Vagina (tissue), 2 donors: ENCODE measurements at places on chromosomes 2 and 18. TPM values are rescaled to one million over a fixed set of nuclear protein-coding genes. Genes with fewer than 3 reads are reported as not detected.

DNA sequence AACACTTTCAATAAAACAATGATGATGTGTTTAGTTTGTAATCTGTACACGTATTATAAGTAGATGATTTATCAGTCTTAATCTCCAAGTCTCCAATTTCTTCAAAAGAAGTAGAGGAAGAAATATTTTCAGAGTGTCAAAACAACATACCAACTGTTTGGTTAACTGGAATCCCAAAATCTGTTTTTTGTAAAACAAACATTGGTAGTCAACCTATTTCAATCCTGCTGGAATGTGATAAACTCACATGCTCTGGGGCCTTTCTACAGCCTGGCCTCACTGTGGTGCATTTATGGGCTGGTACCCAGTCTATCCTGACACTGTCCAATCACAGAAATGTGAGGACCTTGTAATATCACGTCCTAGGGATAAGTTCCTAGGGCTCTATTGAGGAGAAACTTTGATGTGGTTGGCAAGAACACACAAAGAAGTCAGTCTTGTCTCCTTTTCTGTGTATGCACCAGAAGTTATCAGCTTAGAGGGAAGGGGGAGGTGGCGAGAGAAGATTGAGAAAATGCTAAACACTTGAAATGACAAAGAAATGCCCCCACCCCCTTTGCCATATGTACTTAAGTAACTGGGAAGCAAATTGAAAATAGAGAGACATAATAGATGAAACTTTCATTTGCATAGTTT lies 47.2 kb downstream of the PRKRA start:
- DNase-seq: no peak
- no peak overlapping the region for H3K4me3 ChIP-seq
- H3K27me3 ChIP-seq: no peaks in the 10 kb centered on the region
- no peaks in the 10 kb centered on the region for H3K36me3 ChIP-seq

- H3K4me3 ChIP-seq: no peak overlapping the region
- H3K27ac ChIP-seq: no peak overlapping the region
- no peaks in the 10 kb centered on the region for H3K4me1 ChIP-seq
- DNase-seq: no peak
- H3K36me3 ChIP-seq: no peaks in the 10 kb centered on the region
Measured at GRCh38 chr18:52343138-52343537, 3.1 kb downstream of the DCC start.

DNA sequence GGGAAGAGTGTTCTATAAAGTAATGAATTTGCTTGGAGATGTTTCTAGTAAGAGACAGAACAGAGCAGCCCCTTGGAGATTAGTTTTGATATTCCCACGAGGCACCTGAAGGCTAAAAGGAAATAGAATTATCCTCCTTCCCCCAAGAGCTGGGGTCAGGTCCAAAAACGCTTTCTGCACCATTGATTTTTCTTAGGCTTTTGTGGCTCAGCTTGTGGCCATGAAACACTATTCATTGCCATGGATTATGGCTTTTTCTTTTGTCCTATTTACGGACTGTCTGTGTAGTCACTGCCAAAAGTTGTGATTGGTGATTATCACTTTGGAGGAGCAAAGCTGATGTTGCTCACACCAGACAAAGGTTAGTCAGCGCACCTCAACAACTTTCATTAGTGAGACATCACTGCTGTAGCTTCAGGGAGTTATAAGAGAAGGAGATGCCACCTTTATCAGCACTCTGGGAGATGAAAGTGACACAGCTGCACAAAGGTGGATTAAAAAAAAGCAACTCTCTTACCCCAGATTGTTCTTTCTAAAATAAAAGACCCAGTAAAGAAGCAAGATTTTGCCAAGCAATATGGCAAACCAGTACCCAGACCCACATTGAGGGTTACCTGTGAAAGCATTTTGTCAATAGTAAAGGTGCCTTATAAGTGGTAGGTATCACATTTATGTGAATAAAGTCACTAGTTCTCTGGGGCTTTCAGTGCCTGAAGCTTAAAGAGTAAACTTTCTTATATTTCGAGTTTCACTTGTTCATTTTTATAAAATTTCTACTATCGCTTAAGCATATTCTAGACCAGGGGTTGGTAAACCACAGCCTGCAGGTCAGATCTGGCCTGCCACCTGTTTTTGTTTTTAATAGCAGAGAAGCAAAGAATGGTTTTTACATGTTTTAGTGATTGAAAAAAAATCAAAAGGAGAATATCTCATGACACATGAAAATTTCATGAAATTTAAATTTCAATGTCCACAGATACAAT lies 10.6 kb downstream of the CXCR4 start:
- no peak overlapping the region for H3K27ac ChIP-seq
- DNase-seq: no peak
- no peaks in the 10 kb centered on the region for H3K4me1 ChIP-seq
- H3K27me3 ChIP-seq: no peaks in the 10 kb centered on the region

GRCh38 chr2:236971131-236971821 lies 114.4 kb upstream of the COPS8 start:
- no peaks in the 10 kb centered on the region for H3K36me3 ChIP-seq
- H3K4me1 ChIP-seq: peaks cover 24% of the 10 kb centered on the region
- no peak for DNase-seq
- H3K27ac ChIP-seq: peak overlapping the region; percentile 46
- H3K4me3 ChIP-seq: no peak overlapping the region

GRCh38 chr2:79129804-79130203 lies 9.5 kb downstream of the REG1A start:
- H3K27ac ChIP-seq: no peak overlapping the region
- no peak overlapping the region for H3K4me3 ChIP-seq
- H3K36me3 ChIP-seq: no peaks in the 10 kb centered on the region
- DNase-seq: no peak

- H3K27ac ChIP-seq: no peak overlapping the region
- no peaks in the 10 kb centered on the region for H3K36me3 ChIP-seq
- H3K4me1 ChIP-seq: no peaks in the 10 kb centered on the region
- DNase-seq: no peak
Measured at GRCh38 chr2:204135752-204136151, 199.2 kb downstream of the ICOS start.

GRCh38 chr2:15263976-15264685 lies 297.0 kb downstream of the NBAS start:
- H3K27ac ChIP-seq: no peak overlapping the region
- H3K4me1 ChIP-seq: no peaks in the 10 kb centered on the region
- no peaks in the 10 kb centered on the region for H3K36me3 ChIP-seq
- H3K27me3 ChIP-seq: no peaks in the 10 kb centered on the region

DNA sequence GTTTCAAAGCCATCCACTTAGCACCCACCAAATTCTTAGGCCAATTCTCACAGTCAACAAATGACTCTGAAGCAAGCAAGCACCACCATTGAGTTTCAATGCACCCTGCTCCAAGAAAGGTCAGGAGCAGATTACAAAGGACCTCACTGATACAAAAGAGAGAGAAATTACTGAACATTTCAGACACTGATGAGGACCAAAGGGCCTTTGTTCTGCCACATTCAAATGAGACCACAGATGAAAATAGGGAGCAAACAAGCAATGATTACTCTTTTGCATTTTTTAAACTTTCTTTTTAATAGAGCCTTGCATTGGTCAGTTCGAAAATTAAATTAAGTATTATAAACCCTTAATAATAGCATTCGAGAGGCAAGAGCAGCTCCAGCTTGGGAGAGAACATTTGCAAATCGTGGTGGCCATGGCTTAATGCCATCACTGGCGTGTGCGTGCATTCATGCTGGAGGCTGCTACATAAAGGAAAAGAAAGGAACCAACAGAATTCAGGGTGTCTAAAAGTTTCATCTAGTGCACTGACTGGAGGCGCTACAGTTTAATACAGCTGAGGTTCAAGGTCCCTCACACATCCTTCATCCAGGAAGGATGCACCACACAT lies 87.5 kb downstream of the KLF7 start:
- H3K27ac ChIP-seq: no peak overlapping the region
- H3K27me3 ChIP-seq: no peaks in the 10 kb centered on the region
- no peak overlapping the region for H3K4me3 ChIP-seq
- no peaks in the 10 kb centered on the region for H3K4me1 ChIP-seq
- no peaks in the 10 kb centered on the region for H3K36me3 ChIP-seq

DNA sequence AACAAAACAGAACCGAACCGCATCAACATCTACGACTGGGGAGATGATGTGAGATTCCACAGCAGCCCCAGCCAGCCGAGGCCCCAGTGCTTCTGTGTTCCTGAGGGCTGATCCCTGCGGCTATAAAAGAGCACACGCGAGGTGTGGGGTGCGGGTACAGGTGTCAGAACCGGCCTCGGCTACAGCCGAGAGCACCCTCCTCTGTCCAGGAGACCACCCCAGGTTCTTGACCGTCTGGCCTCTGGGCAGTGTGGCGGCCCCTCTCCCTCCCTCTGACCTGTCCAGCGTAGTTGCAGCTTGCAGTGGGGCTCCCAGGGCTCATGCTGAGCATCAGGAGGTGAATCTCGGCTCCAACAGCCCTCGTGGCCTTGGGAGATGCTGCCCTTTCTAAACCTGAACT lies 23.7 kb downstream of the RTP5 start:
- no peaks in the 10 kb centered on the region for H3K36me3 ChIP-seq
- no peaks in the 10 kb centered on the region for H3K27me3 ChIP-seq
- H3K4me3 ChIP-seq: no peak overlapping the region
- peak overlapping the region; percentile 33 for H3K27ac ChIP-seq
- no peak for DNase-seq

- H3K4me3 ChIP-seq: no peak overlapping the region
- DNase-seq: no peak
- no peaks in the 10 kb centered on the region for H3K4me1 ChIP-seq
- no peaks in the 10 kb centered on the region for H3K36me3 ChIP-seq
- H3K27me3 ChIP-seq: no peaks in the 10 kb centered on the region
- no peak overlapping the region for H3K27ac ChIP-seq
Measured at GRCh38 chr2:9793156-9793917, 49.9 kb upstream of the TAF1B start.

GRCh38 chr2:183164650-183165015 lies 40.4 kb downstream of the NUP35 start:
- no peak for DNase-seq

DNA sequence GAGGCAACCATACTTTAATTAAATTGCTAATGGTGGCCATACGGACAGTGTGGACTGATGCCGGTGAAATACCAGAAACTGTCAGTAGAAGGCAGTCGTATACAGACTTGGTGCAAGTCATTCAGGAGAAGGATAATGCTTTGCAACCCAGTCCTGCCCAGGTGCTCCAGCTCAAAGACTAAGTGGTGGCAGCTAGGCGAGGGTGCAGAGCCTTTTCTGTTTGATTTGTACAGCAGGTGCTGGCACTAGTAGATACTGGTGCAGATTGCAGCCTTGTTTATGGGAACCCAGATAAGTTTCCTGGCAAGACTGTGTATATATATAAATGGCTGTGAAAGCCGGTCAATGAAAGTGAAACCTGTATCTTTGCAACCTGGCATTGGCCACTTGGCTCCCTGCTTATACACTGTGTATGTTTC lies 208.3 kb upstream of the SYT4 start:
- H3K4me1 ChIP-seq: no peaks in the 10 kb centered on the region
- no peak for DNase-seq
- no peaks in the 10 kb centered on the region for H3K36me3 ChIP-seq
- no peaks in the 10 kb centered on the region for H3K27me3 ChIP-seq

GRCh38 chr2:14157816-14158215 lies 474.7 kb upstream of the LRATD1 start:
- H3K36me3 ChIP-seq: no peaks in the 10 kb centered on the region
- H3K27ac ChIP-seq: no peak overlapping the region
- H3K4me1 ChIP-seq: no peaks in the 10 kb centered on the region
- no peak overlapping the region for H3K4me3 ChIP-seq
- no peak for DNase-seq

- no peak overlapping the region for H3K4me3 ChIP-seq
- H3K4me1 ChIP-seq: no peaks in the 10 kb centered on the region
- no peaks in the 10 kb centered on the region for H3K36me3 ChIP-seq
- no peak overlapping the region for H3K27ac ChIP-seq
- no peak for DNase-seq
Measured at GRCh38 chr2:156787517-156787916, 351.3 kb downstream of the GPD2 start.

DNA sequence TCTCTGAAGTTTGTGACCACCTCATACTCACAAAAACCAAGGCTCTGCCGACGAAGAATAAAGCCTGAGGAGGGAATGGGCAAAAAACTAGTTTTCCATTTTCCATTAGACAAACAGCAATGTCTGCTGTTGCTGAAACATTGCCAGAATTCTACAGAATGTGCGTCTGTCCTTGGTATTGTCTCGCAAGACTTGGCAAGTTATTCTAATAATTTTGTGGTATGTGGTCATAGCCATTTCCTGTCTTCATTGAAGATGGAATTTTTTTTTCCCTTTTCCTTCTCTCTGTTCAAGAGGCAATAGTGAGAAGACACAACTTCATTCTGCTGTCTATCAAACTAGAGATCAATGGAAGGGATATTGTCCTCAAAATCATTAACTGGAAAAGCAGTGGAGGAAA lies 296.1 kb downstream of the RND3 start:
- H3K27ac ChIP-seq: no peak overlapping the region
- H3K4me3 ChIP-seq: no peak overlapping the region
- no peaks in the 10 kb centered on the region for H3K27me3 ChIP-seq
- H3K4me1 ChIP-seq: no peaks in the 10 kb centered on the region
- no peak for DNase-seq

- no peak overlapping the region for H3K4me3 ChIP-seq
- no peaks in the 10 kb centered on the region for H3K4me1 ChIP-seq
- H3K36me3 ChIP-seq: no peaks in the 10 kb centered on the region
- H3K27me3 ChIP-seq: no peaks in the 10 kb centered on the region
- H3K27ac ChIP-seq: no peak overlapping the region
Measured at GRCh38 chr2:31401580-31401979, 13.0 kb downstream of the XDH start.

- DNase-seq: no peak
- no peaks in the 10 kb centered on the region for H3K27me3 ChIP-seq
- no peak overlapping the region for H3K4me3 ChIP-seq
- no peaks in the 10 kb centered on the region for H3K36me3 ChIP-seq
Measured at GRCh38 chr2:120963997-120964705, 228.5 kb downstream of the GLI2 start.

DNA sequence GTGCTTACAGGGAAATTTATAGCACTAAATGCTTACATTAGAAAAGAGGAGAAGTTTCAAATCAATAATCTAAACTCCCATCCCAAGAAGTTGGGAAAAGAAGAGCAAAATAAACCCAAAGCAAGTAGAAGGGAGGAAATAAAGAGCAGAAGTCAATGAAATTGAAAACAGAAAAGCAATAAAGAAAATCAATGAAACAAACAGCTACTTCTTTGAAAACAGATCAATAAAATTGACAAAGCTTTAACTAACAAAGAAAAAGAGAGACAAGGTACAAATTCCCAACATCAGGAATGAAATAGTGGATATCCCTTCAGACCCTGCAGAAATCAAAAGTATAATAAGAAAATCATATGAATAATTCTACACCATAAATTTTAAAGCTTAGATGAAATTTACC lies 25.5 kb upstream of the ONECUT2 start:
- no peaks in the 10 kb centered on the region for H3K4me1 ChIP-seq
- H3K27ac ChIP-seq: no peak overlapping the region
- no peaks in the 10 kb centered on the region for H3K27me3 ChIP-seq
- no peak overlapping the region for H3K4me3 ChIP-seq
- H3K36me3 ChIP-seq: no peaks in the 10 kb centered on the region

GRCh38 chr18:79481046-79481790 lies 85.5 kb downstream of the NFATC1 start:
- no peaks in the 10 kb centered on the region for H3K27me3 ChIP-seq
- no peak overlapping the region for H3K27ac ChIP-seq
- peaks cover 14% of the 10 kb centered on the region for H3K4me1 ChIP-seq
- no peak for DNase-seq
- no peak overlapping the region for H3K4me3 ChIP-seq

The CRYBA2 gene
- not detected for total RNA-seq

The AQP4 gene
- 0.49 TPM for total RNA-seq

The COMMD1 gene
- total RNA-seq: 43.0 TPM

The STEAP3 gene
- 22.1 TPM for total RNA-seq

The ACADL gene
- total RNA-seq: 10.6 TPM

The NAT8 gene
- total RNA-seq: not detected

The RAB27B gene
- 6.1 TPM for total RNA-seq

The CROCC2 gene
- 0.49 TPM for total RNA-seq

The PID1 gene
- 83.2 TPM for total RNA-seq

The TMEM237 gene
- total RNA-seq: 29.5 TPM

The CCBE1 gene
- total RNA-seq: 2.9 TPM

The SPIRE1 gene
- total RNA-seq: 15.7 TPM
